Thoracic aorta (tissue), 2 donors: ENCODE measurements at places on chromosomes 4 and X.

DNA sequence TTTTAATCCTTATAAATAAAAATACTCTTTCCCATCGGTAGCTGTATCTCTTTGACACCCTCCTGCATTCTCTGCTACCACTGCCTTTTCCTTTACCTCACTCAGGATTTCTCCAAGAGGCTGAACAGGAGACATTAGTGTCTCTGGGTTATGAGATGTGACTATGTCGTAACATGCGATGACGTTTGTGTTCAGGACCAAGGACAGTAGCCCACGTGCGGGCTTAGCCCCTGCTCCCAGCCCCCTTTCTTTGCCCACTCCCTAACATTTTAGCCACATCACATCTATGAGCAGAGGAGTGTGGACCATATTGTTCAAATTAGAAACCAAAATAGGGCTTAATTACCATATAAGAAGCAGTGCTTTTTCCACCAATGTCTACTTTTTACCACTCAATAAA lies 369.3 kb downstream of the FBXW7 start:
- no peak for DNase-seq

DNA sequence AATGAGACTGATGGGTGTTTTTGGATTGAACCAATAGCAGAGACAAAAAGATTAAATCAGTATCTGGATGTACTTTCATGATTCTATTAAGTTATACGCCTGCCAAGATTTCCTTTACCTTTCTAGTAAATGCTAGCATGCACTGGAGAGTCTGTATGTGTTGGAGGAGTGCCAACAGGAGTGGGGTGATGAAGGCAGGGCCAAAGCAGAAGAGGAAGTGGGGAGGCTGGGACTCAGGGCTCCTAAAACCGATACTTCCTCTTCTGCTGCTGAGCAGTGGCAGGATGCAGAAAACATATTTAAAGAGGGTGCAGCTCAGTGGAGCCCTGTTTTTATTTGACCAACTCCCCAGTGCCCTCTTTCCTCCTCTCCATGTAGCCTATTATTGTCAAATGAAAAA lies 5.6 kb downstream of the CYSLTR1 start:
- DNase-seq, result no peak

- DNase-seq, result no peak
These were observed 568 bp downstream of the FHDC1 start for GRCh38 chr4:152936446-152937335.

- no peak for DNase-seq
These were observed 356.0 kb downstream of the ADAM29 start for GRCh38 chr4:175273995-175274753.

GRCh38 chrX:68936608-68937007 lies 107.8 kb downstream of the EFNB1 start:
- no peak for DNase-seq

- no peak for DNase-seq
These were observed 129.1 kb downstream of the HMX1 start for GRCh38 chr4:8742546-8742945.

DNA sequence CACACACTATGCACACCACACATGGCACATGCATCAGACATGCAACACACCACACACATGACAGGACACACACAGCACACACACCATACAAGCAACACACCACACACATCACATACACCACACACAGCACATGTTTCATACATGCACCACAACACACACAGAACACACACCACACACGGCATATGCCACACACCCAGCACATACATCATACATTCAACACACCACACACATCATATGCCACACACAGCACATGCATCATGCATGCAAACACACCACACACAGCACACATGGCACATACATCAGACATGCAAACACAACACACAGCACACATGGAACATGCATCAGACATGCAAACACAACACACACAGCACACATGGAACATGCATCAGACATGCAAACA lies 80.7 kb upstream of the LRPAP1 start:
- DNase-seq, result no peak

DNA sequence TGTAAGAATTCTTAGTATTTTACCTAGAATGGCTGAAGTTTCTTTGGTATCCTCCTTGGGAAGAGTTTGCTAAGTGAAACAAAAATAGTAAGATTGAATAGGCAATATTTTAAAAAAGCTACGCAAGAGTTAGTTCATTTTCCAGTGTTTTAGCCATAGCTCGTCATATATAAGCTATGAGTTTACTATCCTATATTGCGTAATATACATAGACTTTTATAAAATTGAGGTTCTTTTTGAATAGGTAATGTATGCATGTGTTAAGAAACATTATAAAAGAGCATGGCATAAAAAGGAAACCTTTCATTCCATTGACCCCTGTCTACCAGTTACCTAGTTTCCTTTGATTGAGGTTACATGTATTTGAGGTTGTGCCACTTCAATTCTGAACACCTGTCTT lies 67.0 kb downstream of the DACH2 start:
- no peak for DNase-seq

DNA sequence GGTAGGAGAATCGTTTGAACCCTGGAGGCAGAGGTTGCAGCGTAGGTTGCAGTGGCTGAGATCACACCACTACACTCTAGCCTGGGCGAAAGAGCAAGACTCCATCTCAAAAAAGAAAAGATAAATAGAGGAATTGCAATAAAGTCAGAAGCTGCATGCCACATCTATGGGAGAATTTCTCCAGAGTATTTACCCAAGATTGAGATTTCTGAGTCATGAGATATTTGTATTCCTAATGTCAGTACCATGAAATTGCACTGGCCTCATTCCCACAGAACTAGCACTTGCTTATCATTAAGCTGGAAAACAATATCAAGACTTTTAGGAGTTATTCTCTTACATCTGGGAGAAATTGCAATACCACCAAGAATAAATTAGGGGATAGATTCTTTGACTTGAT lies 37.4 kb downstream of the ASIC5 start:
- DNase-seq, result no peak

GRCh38 chr4:81789158-81789557 lies 317.5 kb upstream of the RASGEF1B start:
- DNase-seq, result no peak
